ENCODE measurements at places on chromosomes 3 and 15.
A peak's percentile ranks its signal among the peaks of the same experiment; 100 is the strongest.

DNA sequence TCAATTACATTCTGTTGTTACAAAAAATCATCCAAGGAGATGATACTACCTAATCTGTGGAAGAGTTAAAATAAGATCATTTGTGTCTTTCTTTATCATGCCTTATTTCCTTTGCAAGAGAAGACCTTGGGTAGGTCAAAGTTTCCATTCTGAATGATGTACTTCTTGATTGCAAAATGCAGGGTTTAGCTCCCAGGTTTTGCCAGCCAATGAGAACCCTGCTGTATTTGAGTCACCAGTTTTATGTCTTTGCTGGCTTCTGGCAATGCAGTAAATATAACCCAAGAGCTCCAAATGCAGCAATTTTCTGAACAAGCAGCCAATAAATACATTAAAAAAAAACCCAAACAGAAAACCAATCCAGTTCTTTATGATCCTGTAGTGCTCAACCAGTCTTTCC lies 204.9 kb downstream of the CADPS start:
- DNase-seq, result no peak

- DNase-seq, result no peak
These were observed 247.7 kb downstream of the IL20RB start for GRCh38 chr3:137205394-137206045.

- no peak for DNase-seq
These were observed 2.0 kb upstream of the PAK2 start for GRCh38 chr3:196737655-196738054.

DNA sequence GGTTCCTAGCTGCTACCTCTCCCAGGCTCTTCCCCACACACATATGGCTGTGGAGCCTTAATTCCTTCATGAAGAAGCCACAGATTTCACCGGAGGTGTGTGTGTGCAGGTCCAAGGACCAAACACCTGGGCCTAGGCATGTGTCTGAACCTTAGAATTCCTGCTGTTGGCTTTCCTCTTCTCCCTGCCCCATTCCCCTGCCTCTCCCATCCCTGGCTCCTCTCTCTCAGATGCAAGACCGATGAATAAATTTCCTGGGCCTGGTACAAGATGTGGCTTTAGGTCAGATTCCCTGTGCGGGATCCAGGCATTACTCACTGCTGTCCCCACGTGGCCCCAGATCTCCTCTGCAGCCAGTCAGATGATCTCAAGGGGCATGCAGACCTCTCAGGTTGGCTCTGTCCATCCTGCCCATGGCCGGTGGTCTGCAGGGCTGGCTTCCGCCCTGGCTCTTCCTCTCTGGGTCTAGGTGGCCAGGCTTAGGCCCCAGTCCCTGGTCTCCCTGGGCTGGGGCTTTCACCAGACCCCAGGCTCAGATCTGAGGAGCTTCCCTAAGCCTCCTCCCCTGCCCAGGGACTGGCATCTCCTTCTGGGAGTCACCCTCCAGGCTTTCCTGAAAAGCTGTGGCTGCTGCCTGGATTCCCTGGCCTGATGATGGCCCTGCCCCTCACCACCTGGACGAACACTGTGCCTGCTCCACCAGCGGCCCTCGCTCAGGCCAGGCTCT lies 20.5 kb downstream of the CCR9 start:
- peak; percentile 1 for DNase-seq

DNA sequence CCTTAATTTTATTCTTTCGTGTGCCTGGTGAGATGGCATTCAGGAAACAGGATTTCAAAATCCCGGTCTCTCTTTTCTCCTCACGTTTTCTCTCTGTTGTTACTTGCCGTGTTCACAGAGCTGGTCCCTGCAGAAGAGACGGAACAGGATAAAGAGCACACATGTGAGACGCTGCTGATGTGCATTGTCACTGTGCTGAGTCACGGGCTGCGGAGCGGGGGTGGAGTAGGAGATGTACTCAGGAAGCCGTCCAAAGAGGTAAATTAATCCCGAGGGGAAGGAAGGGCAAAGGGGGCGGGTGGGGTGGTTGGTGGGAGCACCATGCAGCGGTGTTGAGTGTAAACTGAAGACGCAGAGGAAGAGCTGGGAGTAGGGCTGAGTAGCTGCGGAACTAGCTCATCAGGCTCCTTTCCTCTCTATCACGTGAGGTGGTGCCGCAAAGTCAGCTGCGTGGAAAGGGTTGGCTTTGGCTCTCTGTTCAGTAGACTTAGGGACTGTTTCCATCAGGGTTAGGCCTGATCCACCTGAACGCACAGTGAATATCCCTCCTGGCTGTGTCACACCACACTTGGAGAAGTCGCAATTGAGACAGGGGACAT lies 164.8 kb upstream of the BHLHE40 start:
- DNase-seq, result no peak

GRCh38 chr15:47725906-47726305 lies 8.6 kb downstream of the SEMA6D start:
- DNase-seq, result peak; percentile 83

- DNase-seq, result peak; percentile 68
These were observed 141.0 kb upstream of the MYRIP start for GRCh38 chr3:39668420-39668819.

DNA sequence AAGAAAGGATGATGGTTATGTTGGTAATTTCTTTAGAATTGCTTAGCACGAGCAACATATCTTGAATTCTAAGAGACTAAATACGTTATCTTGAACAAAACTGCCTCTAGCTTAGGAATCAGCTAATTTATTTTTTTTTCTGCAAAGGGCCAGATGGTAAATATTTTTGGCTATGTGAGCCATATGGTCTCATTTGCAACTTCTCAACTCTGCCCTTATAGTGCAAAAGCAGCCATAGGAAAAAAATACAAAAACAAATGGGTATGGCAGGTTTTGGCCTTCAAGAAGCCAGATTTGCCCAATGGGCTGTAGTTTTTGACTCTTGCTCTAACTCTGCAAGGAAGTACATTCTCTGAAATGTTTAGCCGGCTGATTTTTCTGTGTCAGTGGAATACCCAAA lies 11.9 kb downstream of the OXSM start:
- DNase-seq, result no peak

- no peak for DNase-seq
These were observed 159.9 kb upstream of the PFN2 start for GRCh38 chr3:150130404-150131100.

GRCh38 chr3:40766396-40766795 lies 241.6 kb downstream of the ZNF621 start:
- no peak for DNase-seq

DNA sequence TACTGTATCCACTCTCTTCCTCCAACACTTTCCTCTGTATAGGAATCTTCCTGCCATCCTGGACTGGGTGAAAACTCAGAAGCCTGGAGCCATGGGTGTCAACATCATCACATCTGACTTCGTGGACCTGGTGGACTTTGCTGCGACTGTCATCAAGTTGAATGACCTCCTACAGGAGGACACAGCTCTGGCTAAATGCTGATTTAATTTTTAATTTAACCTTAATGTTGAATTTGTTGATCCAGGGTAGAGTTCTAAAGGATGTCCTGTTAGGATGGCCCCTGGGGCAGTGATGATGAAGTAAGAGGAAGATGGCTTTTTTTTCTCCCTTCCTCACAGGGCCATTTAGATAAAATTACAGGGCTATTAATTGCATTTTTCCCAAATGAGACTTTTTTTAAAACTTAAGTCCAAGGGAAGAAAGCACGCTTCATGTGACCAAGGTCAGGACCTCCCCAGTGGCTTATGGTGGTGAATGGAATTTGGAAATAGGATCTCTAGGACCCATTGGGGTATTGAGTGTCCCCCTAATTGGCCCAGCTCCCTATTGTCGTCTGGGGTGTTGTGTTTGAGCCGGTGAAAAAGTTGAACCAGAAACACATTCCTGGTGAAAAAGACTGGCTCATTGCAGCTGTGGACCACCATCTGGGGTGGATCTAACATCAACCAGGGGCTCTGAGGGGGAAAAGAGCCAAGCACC lies 125.7 kb upstream of the ZBED2 start:
- no peak for DNase-seq

DNA sequence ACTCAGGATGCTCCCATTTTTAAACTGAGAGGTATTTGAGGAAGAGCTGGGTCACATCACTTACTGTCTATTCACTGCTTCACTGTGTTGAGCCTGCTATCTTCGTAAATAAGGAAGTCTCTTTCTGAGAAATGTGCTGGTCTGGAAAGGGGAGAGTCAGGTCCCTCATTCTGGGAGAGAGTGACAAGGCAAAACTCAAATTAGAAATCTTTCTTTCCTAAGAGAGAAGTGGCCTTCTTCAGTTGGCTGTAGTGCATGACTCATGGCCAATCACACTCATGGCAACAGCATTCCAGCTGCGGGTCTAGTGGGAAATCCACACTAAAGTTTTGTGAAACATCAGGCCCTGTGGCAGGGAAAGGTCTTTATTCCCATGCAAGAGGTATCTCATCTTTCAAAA lies 11.5 kb upstream of the TIMP4 start:
- no peak for DNase-seq

- DNase-seq, result no peak
These were observed at the start of gene CD96 for GRCh38 chr3:111541911-111542483. TSS of gene CD96 (plus strand) at chr3:111542197. CDS start at chr3:111542249, 52 bp downstream.

GRCh38 chr15:25422021-25422420 lies 16.8 kb downstream of the UBE3A start:
- DNase-seq, result no peak

GRCh38 chr15:66938114-66938830 lies 127.1 kb upstream of the SMAD3 start:
- no peak for DNase-seq

DNA sequence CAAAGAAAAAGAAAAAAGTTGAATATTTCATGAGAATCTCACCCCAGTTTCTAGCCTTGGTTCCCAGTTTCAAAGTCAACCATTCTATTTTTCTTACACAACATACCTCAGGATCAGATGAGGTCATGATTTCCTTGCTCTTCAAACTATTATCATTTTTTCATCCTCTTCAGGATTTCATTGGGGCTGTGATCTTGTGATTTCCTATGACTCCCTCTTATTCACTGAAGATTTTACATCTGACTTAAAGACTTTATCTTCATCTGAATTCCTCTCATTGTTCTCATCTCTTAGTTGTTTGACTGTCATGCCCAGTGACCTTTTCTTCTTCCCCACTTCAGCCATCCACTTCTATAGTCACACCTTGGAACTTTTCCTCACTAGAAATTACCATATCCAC lies 3.1 kb upstream of the C3orf33 start:
- DNase-seq, result no peak

DNA sequence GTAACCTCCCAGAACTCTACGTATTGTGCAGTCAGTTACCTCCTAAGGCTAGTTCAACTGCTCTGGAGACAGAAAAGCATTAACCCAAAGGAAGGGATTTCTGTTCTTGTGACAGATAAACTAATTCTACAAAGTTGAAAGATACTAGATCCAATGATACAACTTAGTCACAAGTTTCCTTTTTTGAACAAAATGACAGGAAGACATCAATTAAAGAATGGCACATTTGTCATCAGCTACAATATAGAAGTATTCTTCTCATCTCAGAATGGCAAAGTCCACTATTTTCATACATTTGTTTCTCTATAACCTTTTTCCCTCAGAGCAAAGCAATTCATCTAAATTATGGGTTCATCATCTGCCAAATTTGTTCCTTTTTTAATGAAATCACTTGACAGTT lies 43.7 kb downstream of the ISL2 start:
- DNase-seq, result no peak

GRCh38 chr15:79978655-79979514 lies 7.9 kb upstream of the BCL2A1 start:
- DNase-seq, result no peak

GRCh38 chr3:195768831-195769303 lies 42.9 kb downstream of the MUC4 start:
- no peak for DNase-seq

DNA sequence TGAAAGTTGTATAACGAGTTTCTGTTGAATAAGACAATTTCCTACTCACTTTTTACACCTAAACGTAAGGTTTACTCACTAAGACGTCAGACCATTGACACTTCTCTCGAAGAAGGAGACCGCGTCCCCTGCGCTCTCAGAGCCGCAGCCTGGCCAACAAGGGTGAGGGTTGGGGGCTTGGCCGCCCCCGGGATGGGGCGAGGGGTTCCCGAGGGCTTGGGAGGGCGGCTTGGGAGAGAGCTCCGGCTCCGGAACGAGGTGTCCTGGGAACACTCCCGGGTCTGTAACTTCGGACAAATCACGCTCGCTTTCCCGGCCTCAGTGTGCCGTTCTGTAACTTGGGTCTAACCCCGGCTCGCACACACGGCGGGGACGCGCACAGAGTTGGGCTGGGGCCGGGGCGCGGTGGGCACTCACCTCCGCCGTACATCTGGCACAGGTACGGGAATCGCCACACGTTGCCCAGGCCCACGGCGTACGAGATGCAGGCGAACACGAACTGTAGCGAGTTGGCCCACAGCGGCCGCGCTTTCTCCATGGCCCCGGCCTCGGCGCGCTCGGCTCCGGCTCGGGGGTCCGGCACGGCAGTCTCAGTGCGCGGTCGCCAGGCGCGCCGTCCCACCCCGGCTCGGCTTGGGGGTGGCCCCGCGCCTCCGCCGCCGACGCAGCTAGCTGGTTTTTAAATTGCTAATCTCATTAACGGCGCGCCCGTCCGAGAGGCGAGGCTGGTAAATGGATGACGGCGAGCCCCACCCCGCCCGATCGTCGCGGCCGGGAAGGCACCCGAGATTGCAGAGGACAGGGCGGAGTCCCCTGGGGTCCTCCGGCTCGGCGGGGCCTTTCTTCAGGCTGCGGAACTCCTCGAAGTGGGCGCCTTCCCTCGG lies at the start of gene SLC6A20:
Gene SLC6A20, minus strand, starts transcription at position 655 of the 884 bp plus-strand sequence. Its CDS starts 117 bp downstream, at position 538.
- DNase-seq, result no peak

- DNase-seq, result no peak
These were observed 1.3 kb downstream of the STAG1 start for GRCh38 chr3:136750897-136751315.

DNA sequence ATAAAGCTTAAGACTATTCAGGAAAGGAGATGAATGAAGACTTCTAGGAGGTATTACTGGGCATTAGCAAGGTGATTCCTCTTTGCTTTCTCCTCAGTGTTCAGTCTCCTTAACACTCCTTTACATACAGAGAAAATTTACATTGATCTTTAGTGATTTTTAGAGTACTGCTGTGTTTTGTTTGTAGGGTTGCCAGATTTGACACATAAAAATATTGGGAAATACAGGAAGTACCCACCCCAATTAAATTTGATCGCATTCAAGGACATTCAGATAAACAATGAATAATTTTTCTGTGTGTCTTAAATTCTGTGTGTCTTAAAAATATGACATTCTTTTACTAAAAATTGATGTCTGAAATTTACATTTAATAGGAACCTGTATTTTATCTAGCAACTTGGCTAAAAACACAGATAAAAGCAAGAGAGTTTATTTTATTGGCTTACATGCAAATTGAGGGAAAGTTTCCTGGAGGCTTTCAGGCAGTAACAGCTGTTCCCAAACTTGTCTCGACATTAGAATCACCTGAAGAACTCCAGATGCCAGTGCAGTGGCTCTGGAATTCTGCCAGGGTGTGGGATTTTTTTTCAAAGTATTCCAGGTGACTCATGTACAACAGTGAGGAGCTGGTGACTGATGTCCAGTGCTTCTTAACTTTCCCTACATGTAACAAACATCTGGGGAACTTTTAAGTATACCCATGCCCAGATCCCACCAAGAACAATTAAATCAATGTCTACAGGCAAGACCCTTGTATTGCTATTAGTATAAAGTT lies 23.4 kb upstream of the PLOD2 start:
- DNase-seq, result peak; percentile 41

Data from kidney glomerular epithelial cell (primary cell).